Fibroblast of lung (primary cell): ENCODE measurements at places on chromosomes 1 and 21. TPM values are rescaled to one million over a fixed set of nuclear protein-coding genes. Genes with fewer than 3 reads are reported as not detected.

The AK5 gene
- total RNA-seq = 21.6 and 87.7 TPM in 2 replicates

The FAM163A gene
- total RNA-seq = not detected in 2 replicates

The ZBTB37 gene
- total RNA-seq = 6.7 and 8.3 TPM in 2 replicates

The CD244 gene
- not detected in 2 replicates for total RNA-seq

The NPPB gene
- not detected in 2 replicates for total RNA-seq

The GPR25 gene
- not detected in 2 replicates for total RNA-seq

The VSIG8 gene
- total RNA-seq = under 0.01 TPM in 2 replicates

The KLF17 gene
- total RNA-seq = under 0.01 and 0.50 TPM in 2 replicates

The HUNK gene
- under 0.01 and 0.33 TPM in 2 replicates for total RNA-seq

The GJA4 gene
- not detected in 2 replicates for total RNA-seq

The ASAP3 gene
- 73.2 and 79.1 TPM in 2 replicates for total RNA-seq

The HES2 gene
- total RNA-seq = 0.26 and 0.50 TPM in 2 replicates

The SPAG17 gene
- total RNA-seq = under 0.01 and 0.33 TPM in 2 replicates
